ENCODE measurements at places on chromosomes 11 and 22. TPM values are rescaled to one million over a fixed set of nuclear protein-coding genes. Genes with fewer than 3 reads are reported as not detected.
A peak's percentile ranks its signal among the peaks of the same experiment; 100 is the strongest.

GRCh38 chr11:69374110-69374945, 80.4 kb downstream of the MYEOV start:
- ATAC-seq: peak; percentile 49

OR8G5 gene
- total RNA-seq: not detected

DNA sequence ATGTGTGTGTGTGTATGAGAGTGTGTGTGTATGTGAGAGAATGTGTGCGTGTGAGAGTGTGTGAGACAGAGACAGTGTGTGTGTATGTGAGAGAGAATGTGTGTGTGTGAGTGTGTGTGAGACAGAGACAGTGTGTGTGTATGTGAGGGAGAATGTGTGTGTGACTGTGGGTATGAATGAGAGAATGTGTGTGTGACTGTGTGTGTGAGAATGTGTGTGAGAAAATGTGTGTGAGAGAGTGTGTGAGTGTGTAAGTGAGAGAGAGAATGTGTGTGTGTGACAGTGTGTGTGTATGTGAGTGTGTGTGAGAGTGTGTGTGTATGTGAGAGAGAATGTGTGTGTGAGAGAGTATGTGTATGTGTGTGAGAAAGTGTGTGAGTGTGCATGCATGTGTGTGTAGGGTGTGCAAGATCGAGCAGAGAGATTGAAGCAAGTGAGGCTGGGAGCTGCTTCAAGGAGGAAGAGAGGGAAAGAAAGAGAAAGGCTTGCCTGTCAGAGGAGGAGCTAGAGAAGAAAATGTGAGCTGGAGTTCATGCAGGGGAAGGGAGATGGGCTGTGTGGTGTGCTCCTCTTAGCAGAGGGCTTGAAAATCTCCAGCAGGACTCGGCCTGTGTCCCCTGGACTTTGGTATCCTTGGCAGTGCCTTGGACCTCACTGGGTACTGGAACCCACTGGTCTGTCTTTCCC, 27.7 kb upstream of the TP53I11 start:
- ATAC-seq: no peak

GNB1L gene
- total RNA-seq: 6.1 TPM

PARVG gene
- total RNA-seq: 0.59 TPM

DNA sequence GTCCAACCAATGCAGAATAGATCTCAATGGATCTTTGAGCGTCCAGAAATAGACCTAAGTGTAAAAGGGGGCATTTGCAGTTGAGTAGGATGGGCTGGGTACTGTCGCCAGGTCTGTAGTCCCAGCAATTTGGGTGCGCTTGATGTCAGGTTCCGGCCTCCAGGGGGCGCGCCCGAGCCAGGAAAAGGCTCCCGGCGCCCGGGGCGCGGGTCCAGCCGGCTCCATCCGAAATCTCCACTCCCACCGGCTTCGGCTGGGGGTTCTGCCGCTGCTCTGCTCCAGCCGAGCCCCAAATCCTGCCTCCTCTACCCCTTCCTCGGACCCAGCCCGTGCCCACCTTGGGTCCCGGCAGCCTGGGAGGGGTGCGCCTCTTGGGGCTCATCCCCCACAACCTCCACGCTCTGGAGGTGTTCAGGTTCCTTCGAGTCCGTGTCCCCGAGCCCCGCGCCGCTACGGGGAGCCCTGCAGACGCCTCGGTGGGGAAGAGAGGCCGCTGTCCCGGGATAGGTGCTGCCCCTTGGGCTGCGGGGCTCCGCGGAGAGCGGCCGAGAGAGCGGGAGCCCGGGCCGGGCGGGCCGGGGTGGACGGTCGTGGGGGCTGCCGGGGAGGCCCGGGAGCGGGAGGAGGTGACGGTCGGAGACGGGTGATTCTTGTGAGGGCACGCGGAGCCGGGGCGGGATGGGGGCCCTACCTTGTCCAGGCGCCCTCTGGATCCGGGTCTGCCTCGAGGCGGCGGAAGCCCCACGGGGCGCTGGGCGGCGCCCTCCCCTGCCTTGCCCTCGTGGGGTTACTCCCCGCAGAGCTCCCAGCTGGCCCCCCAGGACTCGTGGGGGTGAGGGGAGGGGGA, 13.0 kb upstream of the CYB5R3 start:
- ATAC-seq: peak; percentile 94

DNA sequence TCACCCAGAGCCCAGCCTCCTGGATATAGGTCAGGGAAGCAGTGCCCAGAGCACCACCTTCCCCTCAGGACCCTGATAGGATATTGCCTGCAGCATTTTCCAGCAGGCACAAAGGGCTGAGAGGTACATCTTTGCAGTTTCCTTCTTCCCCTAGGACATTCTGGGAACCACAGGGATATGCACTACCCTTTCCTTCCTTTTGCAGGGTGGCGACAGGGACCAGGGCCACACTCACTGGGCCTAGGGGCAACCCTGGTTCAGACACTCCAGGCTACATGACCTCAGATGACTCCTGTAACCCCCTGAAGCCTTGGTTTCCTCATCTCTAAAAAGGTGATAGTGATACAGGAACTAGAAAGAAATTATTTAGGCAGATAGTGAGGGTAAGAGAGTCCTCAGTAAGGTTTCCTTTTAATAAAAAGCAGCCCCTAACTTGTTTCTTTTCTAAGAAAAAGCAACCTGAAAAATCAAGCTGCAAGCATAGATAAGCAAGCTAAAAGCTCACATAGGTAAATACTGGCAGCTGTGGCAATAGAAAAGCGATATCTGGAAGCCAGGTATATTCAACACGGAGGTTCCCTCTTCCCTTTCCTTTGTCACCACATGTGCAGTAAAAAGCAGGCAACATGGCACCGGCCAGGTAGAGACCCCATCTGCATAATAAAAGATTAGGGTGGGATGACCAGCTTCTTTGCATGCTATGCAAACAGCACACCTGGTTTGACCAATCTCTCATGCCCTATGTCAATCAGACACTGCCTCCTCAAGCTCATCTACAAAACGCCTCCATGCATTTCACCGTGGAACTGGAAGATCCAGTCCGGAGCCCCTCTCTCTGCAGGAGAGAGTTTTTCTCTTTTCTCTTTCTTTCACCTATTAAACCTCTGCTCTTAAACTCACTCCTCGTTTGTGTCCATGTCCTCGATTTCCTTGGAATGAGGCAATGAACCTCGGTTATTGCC, 13.2 kb upstream of the MRGPRX2 start:
- ATAC-seq: no peak

DNA sequence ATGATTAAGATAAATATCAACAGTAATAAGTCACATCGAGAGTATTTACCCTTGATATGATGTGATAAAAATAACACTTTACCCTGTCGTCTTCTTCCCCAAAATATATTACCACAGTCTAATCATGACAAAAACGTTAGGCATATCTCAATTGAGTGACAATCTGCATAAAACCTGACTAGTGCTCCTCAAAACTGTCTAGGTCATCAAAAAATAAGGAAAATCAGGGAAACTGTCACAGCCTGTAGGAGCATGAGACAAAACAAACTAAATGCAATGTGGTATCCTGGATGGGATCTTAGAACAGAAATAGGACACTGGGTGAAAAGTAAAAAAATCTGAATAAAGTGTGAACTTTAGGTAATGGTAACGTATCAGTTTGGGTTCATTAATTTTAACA, 19.4 kb upstream of the ANO5 start:
- ATAC-seq: no peak

APOL6 gene
- 0.15 TPM for total RNA-seq

DNA sequence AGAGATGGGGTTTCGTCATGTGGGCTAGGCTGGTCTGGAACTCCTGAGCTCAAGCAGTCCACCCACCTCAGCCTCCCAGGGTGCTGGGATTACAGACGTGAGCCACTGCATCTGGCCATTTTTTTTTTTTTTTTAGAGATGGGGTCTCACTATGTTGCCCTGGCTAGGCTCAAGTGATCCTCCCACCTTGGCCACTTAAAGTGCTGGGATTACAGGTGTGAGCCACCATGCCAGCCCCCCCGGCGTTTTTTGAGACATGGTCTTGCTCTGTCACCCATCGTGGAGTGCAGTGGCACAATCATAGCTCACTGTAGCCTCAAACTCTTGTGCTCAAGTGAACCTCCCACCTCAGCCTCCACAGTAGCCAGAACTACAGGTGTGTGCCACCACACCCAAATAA, 16.5 kb downstream of the RHBDD3 start:
- ATAC-seq: no peak

GRCh38 chr11:19845626-19846025, 133.0 kb downstream of the NAV2 start:
- no peak for ATAC-seq

USP2 gene
- 4.3 TPM for total RNA-seq

BLID gene
- total RNA-seq: 1.9 TPM

- no peak for ATAC-seq
These were observed 179.7 kb downstream of the RRAS2 start for GRCh38 chr11:14179116-14179820.

GRCh38 chr11:26700574-26701235, 21.2 kb downstream of the SLC5A12 start:
- no peak for ATAC-seq

RAPSN gene
- total RNA-seq: not detected

DNA sequence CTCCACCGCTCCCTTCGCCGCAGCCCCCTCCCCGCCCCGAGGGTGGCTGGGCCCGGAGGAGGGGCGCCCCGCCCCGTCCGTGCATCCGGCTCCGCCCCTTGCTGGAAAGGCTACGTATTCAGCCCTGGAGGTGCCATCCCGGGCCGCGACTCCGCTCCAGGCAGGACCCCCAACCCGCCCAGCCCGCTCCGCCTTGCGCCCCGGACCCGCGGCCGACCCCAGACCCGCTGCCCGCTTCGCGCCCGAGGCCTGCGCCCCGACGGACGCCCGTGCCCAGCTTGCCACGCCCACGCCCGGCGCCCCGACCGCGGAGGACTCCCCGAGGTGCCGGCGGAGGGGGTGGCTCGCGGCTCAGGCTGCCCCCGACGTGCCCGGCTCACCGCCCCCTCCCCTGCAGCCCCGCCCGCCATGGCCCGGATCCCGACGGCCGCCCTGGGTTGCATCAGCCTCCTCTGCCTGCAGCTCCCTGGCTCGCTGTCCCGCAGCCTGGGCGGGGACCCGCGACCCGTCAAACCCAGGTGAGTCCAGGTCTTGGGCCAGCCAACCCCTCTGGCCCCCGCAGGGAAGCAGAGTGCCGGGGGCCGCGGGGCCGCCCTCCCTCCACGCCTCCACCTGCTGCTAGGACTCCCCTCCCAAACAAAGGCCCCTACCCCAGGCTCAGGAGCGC, at the start of gene ADM2:
Gene ADM2 (plus strand): TSS at position 104 of the 667 bp plus-strand sequence. CDS start 305 bp downstream, at position 409.
- ATAC-seq: peak; percentile 72

DNA sequence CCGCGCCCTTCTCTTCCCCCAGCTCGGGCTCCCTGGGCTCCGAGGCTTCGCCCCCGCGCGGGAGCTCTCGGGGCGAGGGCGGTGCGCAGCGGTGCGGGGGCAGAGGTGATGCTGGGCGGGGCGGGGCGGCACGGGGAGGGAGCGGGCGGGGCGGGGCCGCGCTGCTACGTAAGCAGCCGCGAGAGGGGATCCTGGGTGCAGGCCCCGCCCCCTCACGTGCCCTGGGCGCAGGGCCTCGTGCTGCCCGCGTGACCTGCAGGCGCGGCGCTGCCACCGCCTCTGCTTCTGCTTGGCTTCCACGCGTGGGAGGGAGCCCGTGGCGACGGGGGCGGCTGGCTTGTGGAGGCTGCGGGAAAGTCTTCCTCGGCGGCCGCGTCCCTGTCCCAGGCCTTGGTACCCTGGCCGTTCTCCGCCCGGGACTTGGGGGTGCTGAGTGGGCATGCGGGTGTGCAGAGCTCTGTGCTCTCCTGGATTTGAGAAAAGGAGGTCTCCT, 132.6 kb upstream of the HSD17B12 start:
- peak; percentile 78 for ATAC-seq

DNA sequence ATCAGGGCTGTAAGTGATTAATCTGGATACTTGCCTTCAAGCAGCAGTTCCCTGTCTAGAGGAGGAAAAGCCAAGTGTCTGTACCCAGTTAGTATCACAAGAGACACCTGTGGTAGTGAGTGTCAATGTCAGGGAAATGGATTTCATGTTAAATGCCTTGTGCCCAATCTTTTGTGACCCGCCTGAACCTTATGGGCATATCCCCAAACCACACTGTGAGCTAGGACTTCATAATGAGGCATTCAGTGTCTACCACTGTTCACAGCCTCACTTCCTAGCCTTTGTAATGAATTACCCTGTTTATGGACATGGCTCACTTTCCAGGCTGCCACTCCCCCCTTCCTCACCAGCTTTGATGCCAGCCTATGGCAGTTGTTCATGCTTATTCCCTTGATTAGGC, 125.1 kb downstream of the TRIM44 start:
- ATAC-seq: no peak

DNA sequence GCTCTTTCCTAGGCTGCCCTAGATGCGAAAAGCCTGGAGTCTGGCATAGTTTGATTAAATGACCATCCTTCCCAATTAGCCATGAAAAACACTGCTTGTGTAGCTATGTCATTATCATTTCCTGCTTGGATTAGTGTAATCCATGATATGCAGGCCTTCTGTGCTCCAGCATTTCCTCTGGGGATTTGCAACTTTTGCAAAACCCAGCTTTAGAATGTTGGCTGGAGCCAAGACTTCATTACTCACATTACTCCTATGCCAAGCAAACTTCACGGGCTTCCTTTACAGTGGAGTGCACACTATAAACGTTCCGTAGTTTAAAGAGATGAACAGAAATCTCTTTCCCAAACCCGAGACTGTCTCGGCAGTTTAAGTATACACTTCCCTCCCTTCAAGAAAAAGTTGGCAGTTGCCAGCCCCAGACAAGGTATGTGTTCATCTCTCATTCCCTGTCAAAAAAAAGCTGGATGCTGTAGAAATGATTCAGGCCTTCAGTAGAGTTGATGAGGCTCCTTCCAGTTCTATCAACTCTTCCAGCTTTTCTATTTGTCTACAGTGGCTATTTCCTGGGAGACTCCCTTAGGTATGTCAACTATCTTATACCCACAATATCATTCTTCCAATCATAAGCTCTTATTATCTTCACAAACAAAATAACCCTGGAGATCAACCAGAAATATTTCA, 180.0 kb downstream of the MAML2 start:
- no peak for ATAC-seq

TMEM86A gene
- 2.7 TPM for total RNA-seq

LBHD1 gene
- 5.7 TPM for total RNA-seq

- peak; percentile 20 for ATAC-seq
These were observed 35.8 kb upstream of the TSKU start for GRCh38 chr11:76747153-76747914.

LRRN4CL gene
- 0.36 TPM for total RNA-seq

IFTAP gene
- 61.2 TPM for total RNA-seq

- ATAC-seq: no peak
These were observed 35.0 kb downstream of the ZC3H12C start for GRCh38 chr11:110128161-110128560.

APOL4 gene
- total RNA-seq: 17.9 TPM

P2RY2 gene
- total RNA-seq: 3.6 TPM

SHISAL1 gene
- 3.9 TPM for total RNA-seq

OSBP2 gene
- 6.1 TPM for total RNA-seq

DEFB131B gene
- not detected for total RNA-seq

DNA sequence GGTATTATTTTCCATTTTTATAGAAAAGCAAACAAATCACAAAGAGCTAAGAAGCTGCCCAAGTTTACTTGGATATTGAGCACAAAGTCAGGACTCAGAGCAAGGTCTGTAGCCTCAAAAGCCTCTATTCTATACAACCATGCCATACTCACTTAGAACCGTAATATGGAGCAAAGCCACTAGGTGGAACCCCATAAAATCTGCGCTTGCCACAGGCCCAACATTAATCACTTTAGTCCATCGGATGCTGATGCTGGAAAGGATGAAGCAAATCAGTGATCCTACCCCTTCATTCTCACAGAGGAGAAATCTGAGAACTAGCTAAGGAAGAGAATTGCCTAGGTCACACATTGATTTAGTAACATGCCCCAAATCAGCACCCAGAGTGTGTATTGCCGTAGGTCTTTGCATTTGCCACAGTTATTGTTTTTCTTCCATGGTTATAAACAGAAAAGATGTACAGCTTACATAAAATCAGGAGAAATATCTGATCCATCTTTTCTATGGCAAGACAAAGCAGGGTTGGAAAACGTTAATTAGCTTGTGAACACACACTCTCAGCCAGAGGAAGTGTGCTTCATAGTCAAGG, 56.7 kb upstream of the RAB38 start:
- ATAC-seq: no peak

Data from motor neuron (in vitro differentiated cells).